Fibroblast of villous mesenchyme (primary cell): ENCODE measurements at places on chromosomes 12 and 14. TPM values are rescaled to one million over a fixed set of nuclear protein-coding genes. Genes with fewer than 3 reads are reported as not detected.

Gene CCDC184
- total RNA-seq = 0.32 and 0.43 TPM in 2 replicates

Gene FGD6
- total RNA-seq = 11.9 and 18.1 TPM in 2 replicates

DNA sequence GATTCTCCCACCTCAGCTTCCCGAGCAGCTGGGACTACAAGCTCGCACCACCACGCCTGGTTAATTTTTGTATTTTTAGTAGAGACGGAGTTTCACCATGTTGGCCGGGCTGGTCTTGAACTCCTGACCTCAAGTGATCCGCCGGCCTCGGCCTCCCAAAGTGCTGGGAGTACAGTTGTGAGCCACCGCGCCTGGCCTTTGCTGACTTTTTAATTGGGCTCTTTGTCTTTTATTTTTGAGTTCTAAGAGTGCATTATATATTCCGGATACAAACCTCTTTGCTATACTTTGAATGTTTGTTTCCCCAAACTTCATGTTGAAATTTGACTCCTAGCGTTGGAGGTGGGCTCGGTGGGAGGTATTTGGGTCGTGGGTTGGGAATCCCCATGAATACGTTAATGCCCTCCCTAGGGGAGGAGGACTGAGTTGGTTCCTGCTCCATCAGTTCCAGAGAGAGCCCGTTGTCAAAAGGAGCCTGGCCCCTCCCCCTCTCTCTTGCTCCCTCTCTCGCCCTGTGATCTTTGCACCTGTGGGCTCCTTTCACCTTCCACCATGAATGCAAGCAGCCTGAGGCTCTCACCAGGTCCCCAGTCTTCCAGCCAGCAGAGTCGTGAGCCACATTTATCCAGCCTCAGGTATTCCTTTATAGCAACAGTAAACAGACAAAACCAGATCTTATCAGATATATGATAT lies 103.2 kb upstream of the EVL start:
- DNase-seq = no peak

- no peak for DNase-seq
These were observed 60.0 kb downstream of the SCAF11 start for GRCh38 chr12:45930369-45930768.

Gene LUM
- 487 and 603 TPM in 2 replicates for total RNA-seq
